ENCODE measurements at places on chromosomes 4 and X.

DNA sequence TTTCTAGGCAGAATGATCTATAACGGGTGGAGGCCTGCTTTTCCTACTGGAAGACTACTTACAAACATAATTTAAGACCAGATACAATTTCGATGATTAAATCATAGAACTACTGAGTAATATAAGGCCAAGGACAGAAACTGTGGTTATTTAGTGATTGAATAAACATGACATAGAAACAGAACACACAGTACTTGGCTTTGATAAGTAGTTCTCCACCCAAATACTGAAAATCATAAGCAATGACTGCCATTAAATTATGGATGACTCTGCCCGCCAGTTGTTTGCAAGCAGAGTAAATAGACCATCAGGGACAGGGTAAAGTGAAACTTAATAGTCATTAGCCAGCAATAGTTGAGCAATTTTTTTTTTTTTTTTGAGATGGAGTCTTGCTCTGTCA, 17.2 kb upstream of the SMIM14 start:
- DNase-seq: no peak

DNA sequence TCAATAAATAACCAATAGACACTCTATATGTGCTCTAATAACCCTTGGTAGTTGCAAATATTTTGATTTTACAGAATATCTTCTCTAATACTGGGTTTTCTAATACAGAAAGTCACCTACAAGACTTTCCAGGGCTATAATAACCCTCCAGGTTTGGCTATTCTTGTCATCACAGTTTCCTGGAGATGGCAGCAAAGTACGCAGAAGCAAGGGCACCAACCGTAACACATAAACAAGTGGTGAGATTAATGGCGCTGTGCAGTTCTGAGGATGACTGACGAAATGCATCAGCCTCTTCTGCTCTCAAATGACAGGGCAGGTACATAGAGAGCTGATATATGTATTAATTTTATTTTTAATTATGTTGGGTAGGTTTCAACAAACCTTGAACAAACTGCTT, 122.4 kb downstream of the C4orf33 start:
- DNase-seq: no peak

DNA sequence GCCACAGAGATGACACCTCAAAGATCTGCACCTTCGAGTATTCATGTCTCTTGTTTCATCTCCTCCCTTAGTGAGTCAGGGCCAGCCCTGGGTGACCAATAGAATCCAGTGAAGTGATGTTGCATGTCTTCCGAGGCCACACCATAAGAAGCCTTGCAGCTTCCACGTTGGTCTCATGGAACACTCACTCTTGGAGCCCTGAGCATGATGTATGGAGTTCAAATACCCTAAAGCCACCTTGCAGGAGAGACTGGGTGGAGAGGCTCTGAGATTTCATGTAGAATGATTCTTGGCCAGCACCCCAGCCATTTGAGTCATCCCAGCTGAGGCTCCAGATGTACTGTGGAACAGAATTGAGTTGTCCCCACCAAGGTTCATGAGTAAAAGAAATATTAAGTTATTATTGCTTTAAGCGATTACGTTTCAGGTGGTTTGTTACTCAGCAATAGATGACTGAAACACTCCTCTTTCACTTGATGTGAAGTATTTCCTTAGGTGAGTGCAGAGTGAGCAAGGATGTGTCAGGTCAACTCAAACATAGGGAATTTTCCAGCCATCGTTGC, 5.0 kb upstream of the RP2 start:
- DNase-seq: no peak

- no peak for DNase-seq
Observed at GRCh38 chr4:125112536-125112935, 202.2 kb upstream of the FAT4 start.

GRCh38 chr4:38987491-38987890, 44.7 kb downstream of the TMEM156 start:
- no peak for DNase-seq

- no peak for DNase-seq
Observed at GRCh38 chr4:23789762-23790161, 100.1 kb downstream of the PPARGC1A start.

DNA sequence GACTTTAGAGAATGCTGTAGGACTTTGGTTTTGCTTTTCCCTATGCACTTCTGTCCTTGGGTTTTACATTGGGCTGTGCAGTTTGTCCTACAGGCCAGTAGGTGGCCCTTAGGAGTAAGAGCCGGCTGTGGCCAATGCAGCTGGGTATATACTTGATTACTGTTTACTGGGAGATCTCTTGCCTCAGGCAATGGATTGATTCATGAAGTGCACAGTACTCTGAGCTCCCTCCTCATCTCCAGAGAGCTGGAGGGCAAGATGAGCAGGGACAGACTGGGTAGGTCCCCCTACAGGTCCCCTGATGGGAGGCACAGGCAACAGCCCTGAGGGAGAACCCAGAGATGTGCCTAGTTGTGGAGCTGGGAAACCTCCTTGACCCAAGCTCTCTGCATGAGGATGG, 103.8 kb upstream of the QRFPR start:
- no peak for DNase-seq

GRCh38 chrX:34629572-34629971, 27.5 kb downstream of the TMEM47 start:
- DNase-seq: no peak

GRCh38 chrX:40953369-40953768, 131.9 kb upstream of the USP9X start:
- DNase-seq: no peak
